Left lobe of liver (tissue), 2 donors: ENCODE measurements at places on chromosomes 3 and 15.

DNA sequence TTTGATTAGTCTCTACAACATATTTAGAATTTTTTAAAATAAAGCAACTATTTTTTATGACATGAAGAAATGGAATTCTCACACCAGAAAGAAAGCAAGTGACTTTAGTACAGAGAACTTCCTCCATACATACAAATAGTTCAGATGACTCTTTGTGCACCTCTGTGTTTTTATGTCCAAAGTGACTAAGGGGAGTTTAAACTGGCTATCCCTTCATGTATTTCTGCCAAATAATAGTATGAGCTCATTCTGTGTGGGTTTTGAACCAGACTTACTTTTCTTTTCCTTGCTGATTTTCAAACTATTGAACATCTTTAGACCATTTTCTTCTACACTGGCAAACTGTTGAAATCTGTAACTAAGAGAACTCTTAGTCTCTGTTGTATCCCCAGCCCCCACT is 196.3 kb downstream of the EPHA3 start:
- DNase-seq = no peak

GRCh38 chr3:133835418-133835743 is 29.8 kb downstream of the SRPRB start:
- no peak for DNase-seq

- no peak for DNase-seq
Observed at GRCh38 chr15:99275061-99275460, 23.8 kb downstream of the LRRC28 start.

DNA sequence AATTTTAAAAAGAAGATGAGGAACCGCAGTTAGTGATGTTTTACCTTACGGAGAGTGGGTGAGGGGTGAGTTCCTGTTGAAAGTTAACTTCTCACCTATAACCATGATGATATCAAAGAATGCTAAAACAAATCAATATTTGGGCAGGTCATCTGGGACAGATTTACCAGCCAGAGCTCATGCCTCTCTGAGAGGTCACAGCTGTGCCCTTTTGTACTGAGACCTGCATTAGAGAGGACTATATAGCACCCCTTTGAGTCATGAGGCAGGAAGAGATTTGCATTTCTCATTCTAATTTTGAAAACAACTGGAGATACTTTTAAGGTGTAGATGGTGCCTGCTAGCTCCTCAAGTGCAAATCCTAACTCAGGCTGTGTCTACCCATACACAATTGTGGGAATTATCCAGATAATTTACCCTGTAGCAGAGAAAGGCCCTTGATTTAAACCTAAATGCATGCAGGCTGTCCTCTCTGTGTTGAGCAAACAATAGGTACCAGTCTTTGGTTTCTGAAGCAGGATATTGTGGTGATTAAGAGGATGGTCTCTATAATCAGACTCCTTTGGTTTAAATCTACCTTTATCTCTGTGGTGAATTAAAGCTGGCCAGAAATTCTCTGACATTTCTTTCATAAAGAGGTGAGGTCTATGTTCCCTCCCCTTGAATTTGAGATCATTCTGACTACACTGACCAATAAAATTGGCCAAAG is 5.8 kb upstream of the TM4SF4 start:
- DNase-seq = peak; percentile 80

- DNase-seq = no peak
Observed at GRCh38 chr15:56537881-56538280, 72.9 kb upstream of the MNS1 start.

DNA sequence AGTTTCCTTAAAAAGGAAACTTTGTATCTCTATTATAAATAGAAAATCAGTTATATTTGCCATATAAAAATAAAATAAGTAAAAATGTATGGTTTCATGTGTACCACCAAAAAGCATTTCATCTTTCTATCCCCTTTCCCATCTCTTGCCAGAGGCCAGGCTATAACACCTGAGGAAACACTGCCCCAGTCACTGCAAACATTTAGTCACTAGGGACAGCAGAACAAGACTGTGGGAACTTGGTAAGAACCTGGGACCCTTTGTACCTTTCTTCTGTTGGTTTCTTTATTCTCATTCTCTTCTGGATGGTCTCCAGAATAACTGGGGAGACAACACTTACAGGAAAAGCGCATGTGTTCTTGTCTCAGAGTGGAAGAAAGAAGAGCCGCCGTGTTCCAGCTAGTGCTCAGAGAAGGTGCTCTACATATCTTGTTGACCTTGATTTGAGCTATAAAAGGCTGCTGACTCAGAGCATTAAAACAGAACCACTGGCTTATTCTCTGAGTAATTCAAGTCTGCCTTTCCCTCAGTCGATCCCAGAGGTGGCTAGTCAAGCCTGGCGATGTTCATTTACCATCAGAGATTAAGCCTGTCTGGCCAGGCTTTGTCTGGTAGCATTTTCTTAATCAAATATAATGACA is 361.6 kb downstream of the RBMS3 start:
- no peak for DNase-seq

DNA sequence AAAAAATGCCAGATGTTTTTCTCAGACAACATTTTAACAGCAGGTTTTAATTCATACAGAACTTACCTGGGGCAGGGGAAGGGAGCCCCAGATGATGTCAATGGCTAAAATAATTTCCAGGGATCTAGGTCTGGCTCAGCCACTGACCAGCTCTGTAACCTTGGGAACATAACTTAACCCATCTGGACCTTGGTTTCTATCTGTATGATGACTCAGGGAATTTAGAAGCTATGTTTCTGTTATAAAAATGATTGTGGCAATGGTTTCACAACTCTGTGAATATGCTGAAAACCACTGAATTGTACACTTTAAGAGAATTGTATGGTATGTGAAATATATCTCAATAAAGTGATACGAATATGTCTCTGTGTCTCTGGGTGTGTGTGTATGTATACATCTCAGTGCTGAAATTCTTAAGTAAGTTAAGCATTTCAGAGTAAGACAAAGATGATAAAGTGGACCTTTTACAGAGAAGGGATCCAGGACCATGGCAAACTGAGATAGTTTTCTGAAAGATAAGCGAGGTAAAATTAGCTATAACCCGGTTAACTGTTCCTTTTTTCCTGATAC is 2.9 kb downstream of the SH3GL3 start:
- no peak for DNase-seq

GRCh38 chr15:91890614-91891013 is 37.1 kb downstream of the SLCO3A1 start:
- DNase-seq = no peak

- no peak for DNase-seq
Observed at GRCh38 chr3:153370680-153371079, 208.7 kb downstream of the RAP2B start.

DNA sequence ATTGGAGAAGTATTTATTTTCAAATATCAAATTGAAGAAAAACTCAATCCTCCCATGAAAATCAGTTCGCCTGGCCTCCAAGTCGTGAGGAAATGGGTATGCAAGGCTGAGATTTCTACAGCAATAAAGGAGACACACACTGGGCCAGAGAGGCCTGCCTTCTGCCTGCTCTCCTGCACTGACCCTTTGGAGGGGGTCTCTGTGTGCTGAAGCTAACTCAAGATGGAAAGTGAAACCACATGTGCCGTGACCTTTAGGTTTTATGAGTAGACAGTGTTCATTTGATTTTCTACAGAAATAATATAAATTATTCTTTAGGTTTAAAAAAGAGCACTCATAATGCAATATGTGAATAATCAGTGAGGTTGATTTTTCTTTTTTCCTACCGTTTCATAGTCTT is 11.9 kb upstream of the SLC22A13 start:
- no peak for DNase-seq

DNA sequence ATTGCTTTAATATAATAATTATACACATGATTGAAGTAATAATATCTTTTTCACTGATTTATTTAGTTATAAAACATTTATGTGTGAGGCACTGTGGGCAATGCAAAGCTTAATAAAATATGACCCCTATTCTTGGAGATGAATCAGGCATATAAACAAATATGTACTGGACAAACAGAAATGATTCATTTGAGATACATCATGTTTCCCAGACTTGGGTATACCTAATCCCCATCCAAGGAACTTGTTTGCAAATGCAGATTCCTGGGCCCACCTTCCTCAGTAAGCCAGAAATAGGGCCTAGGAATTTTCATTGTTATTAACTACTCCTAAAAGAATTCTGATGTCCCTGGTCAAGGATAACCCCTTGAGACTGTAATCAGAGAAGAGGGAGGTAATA is 184.2 kb downstream of the CHL1 start:
- no peak for DNase-seq

- DNase-seq = no peak
Observed at GRCh38 chr3:174973465-174973864, 114.3 kb downstream of the NAALADL2 start.

- DNase-seq = no peak
Observed at GRCh38 chr15:73954188-73955145, 28.2 kb downstream of the LOXL1 start.

- no peak for DNase-seq
Observed at GRCh38 chr3:567488-568185, 371.1 kb downstream of the CHL1 start.

DNA sequence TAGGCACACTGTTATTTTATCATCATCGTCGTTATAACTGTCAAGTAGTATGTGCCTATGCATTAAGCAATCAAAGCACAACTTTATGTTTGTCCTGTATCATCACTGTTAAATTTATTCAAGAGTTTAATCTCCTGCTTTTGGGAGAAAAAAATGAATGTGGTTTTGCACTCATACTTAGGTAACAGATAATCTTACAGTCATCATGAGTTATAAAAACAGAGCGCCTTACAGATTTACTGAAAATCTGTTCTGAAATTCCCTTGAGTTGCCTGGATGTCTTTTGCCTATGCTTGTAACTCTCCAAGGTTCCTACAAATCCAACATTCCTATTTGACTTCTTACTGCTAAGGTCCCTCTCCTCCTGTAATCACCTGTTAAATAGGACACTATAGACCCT is 307.3 kb downstream of the ZIC4 start:
- DNase-seq = no peak

- no peak for DNase-seq
Observed at GRCh38 chr15:54518156-54518882, 540.1 kb downstream of the UNC13C start.

- DNase-seq = no peak
Observed at GRCh38 chr3:142646020-142646785, 50.0 kb downstream of the PLS1 start.

DNA sequence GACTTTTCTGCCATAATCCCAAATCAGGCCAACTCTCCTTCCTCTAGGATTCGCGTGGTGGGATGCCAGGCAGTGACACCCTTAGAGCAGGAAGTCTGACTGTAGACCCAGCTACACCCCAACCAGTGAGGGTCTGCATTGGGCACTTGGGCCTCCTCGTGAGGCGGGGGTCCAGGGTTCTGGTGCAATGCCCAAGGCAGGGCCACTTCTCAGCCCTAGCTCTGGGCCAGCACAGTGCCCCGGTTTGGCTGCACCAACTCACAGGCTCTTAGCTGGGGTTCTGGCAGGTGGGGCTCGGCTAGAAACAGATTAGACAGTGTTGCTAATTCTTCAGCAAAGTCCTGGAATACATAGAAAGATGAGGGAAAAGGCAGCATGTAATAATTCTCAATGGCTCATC is 12.7 kb downstream of the CDAN1 start:
- DNase-seq = no peak
